BE2C (cell line): ENCODE measurements at places on chromosomes 16 and 17.

GRCh38 chr17:62641153-62641552 lies 13.7 kb downstream of the MRC2 start:
- DNase-seq, result no peak

DNA sequence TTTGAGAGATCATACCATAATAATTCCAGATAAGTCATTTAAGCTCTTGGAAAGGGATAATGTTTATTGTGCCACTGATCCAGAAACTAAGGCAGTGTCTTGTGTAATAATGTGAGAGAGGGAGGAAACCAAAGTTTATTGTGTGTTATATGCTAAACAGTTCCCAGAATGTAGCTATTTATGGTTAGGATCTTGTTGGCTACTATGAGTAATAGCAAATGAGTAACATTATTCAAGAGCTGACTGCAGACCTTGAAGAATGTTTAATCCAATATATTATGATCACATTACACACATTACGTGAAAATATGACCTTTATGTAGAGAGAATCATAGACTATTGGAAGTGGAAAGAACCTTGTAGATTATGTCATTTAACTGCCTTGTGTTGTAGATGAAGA lies 139.5 kb downstream of the BCAS3 start:
- no peak for DNase-seq

GRCh38 chr16:58293449-58293848 lies 1.4 kb downstream of the PRSS54 start:
- no peak for DNase-seq

GRCh38 chr17:28295677-28296578 lies 23.1 kb upstream of the TMEM97 start:
- DNase-seq, result no peak

DNA sequence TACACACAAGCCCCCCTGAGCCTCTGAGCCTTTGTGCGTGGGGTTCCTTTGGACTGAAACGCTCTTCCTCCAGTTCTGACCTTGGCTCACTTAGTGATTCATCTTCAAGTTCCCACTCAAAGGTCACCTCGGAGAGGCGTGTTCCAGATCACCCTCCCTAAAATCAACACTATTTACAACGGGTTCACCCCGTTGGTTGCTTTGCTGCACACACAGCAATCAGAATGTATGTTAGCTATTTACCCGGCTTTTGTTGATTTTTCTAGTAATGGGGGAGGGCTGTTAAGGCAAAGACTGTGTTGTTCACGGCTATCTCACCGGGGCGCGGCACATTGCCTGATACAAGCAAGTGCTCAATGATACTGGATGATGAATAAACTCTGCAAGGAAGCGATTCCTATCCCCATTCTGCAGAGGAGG lies 977 bp downstream of the NAGPA start:
- DNase-seq, result no peak

DNA sequence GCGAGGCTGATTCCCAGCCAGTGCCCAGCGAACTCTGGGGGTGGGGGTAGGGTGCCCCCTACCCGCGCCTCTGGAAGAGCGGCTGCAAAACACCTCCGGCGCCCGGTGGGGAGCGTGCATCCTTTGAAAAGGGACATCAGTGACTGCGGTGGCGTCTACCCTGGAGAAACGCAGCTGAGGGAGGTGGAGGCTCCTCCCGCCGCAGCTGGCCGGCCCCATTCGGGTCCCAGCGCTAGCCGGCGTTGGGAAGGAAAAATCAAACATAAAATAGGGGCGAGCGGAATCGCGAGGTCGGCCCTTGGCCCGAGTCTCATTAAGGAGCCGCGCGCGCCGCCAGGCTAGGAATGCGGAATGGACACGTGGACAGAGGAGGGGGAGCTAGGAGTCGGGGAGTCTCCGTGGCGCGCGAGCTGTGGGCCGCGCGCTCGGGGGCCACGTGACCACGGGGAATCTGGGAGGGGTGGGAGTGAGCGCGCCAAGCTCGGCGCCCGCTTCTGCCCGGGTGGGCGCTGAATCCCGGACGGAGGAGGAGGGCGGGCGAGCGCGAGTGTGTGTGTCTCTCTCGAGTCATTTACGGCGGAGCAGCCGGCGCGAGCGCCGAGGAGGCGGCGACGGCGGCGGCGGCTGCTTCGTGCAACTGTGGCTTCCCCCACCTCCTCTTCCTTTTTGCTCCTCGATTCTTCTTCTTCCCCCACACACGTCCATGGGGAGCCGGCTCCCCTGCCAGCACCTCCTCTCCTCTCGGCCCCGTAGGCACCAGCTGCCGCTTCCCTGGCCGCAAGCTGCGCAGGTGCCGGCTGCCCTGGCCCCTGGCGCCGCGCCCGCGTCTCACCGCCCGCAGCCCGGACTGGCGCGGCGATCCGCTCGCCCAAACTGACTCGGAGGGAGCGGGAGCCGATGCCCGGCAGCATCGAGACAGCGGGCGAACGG lies at the start of gene TMEM132E:
Gene TMEM132E (plus strand): TSS at position 566 of the 930 bp plus-strand sequence. CDS start 1,495 bp downstream, outside the sequence.
- DNase-seq, result peak; percentile 52

DNA sequence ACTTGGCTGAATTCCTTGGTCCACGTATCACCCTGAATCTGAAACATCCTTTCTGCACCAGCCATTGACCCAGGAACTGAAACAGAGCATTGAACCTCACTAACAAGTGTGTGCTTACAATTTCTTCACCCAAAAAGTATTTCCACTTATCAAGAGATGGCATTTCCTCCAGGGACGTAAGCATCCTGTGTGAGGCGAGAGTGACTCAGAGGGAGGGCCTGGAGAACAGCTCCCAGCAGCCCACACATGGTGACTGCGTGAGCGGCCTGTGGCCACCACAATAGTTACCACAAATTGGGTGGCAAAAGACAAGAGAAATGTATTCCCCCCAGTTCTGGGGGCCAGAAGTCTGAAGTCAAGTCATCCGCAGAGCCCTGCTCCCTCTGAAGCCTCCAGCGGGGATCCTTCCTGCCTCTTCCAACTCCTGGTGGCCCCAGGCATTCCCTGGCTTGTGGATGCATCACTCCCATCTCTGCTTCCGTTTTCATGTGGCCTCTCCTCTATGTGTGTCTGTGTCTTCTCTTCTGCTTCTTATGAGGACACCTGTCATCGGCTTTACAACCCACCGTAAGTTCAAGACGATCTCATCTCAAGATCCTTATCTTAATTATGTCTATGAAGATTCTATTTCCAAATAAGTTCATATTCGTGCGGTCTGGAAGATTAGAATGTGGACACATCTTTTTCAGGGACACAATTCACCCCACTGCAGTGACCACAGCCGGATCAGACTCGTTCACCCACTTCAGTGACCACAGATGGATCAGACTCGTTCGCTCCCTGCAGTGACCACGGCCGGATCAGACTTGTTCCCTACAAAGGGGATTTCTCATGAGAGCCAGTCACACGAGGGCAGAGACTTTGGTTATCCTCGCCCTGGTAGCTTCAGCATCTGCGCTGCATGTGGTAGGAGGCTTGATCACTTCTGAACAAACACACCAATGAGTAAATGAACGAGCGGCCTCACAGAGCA lies 122.6 kb upstream of the FOXF1 start:
- DNase-seq, result no peak

DNA sequence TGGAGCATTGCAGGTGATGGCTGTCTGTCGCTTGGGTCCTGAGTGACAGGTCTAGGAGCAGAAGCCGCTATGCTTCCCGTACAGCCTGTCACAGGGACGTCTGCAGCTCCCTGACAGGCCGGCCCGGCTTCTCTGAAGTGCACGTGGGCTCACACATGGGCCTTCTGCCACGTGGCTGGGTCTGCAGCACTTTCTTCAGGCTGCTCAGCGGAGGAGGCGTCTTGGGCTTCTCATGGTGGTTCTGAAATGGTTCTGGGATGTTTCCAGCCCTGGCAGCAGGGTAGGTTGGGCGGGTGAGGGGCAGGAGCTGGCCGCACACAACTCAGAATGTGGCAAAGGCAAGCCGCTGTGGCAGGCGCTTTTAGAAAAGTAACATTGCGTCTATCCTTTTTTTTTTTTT lies 80.3 kb upstream of the ZNF750 start:
- DNase-seq, result no peak

DNA sequence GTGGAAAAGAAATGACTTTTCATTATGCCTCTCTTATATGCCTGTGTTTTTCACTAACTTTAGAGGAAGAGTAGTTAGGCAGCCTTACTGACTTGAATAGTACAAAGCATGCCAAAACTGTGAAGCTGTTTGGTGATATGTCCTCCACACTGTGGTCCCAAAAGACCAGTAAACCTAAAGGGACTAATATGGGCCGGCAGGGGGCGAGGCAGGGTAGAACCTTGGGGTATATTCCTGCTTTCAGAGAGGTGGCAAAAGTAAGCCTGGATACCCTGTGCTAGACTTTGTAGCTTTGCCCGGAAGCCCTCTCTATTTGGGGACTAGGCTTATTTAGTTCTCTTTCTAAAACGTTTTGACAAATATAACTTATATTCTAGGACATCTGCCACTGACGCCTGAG lies 36.5 kb upstream of the VWA3A start:
- DNase-seq, result peak; percentile 21

DNA sequence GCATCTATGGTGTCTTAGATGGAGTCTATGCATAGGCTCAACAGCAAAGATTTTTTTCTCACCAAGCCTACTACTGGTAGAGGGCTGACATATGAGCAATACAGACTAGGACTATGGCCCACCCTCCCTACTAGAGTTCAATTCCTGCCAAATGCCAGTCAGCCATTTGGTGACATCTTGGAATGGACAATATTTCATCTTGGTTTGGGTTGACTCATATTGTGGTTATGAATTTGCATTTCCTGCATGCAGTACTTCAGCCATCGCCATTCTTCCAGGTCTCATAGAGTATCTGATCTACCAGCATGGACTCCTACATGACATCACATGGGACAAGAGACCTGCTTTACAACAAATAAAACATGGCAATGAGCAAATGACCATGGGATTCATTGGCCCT lies 778.1 kb upstream of the SOX9 start:
- DNase-seq, result no peak

DNA sequence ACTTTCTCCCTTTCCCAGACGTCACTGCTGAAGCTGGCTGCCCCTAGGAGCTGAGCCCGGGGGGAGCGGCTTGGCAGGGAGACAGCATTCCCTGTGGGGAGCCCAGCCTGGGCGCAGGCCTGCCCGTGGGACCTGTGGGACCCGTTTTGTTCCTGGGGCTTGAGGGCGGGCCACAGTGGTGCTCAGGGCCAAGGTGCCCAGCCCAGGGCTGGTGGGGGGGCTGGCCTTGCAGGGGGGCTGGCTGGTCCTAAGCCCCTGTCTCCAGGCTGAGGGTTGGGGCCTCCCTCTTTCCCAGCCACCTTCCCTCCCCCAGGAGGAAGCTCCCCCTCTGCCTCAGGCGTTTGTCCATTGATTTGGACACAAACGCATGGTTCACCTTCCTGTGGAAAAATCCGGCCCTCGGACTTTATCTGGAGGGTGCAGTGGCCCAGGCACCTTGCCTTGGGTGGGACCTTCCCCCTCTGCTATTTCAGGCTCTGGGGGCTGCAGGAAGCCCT lies 4.4 kb downstream of the NHERF2 start:
- DNase-seq, result no peak

- DNase-seq, result no peak
Measured at GRCh38 chr17:8005357-8005756, 2.9 kb downstream of the GUCY2D start.

GRCh38 chr17:44081681-44082080 lies 11.1 kb downstream of the G6PC3 start:
- DNase-seq, result no peak

- no peak for DNase-seq
Measured at GRCh38 chr16:21023509-21024202, 123.1 kb downstream of the LYRM1 start.

DNA sequence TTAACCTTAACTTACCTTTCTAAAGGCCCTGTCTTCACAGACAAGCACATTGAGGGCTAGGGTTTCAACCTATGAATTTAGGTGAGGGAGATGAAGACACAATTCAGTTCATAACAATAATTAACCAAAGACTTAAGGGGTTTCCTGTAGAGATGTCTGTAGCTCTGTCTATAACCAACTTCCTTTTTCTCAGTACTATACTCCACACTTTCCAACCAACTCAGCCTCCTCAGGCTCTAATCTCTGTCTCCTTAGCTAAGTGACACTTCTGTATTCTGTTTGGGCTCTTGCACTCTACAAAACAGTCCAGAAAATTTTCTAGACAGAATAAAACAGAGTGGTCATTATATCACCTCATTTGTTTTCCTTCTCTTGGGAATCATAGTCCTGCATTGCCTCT lies 25.8 kb downstream of the CAPNS2 start:
- no peak for DNase-seq

- no peak for DNase-seq
Measured at GRCh38 chr16:3727806-3728381, 10.6 kb upstream of the TRAP1 start.

DNA sequence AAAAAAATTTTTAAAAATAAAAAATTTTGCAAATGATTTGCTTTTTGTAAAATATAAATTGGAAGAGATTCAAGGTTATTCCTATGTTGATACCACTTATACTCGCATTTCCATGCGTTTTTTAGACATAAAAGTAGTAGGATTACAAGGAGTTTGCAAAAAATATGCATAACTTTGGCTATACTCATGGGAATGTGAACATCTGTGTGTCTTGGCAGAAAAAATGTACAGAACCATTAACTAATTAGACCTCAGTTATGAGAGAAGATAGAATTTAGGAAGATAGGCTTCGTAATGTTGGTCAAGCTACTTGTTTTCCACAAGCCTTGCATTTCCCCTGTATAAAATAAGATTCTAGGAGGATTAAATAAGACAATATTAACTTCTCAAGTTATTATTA lies 61.1 kb upstream of the VPS4A start:
- DNase-seq, result no peak

- DNase-seq, result no peak
Measured at GRCh38 chr16:58443783-58444182, 51.5 kb downstream of the GINS3 start.

- no peak for DNase-seq
Measured at GRCh38 chr17:16419929-16420271, 4.5 kb downstream of the TRPV2 start.

GRCh38 chr17:73304971-73305812 lies 6.6 kb downstream of the CDC42EP4 start:
- peak; percentile 75 for DNase-seq

- no peak for DNase-seq
Measured at GRCh38 chr17:69812240-69812837, 262.7 kb upstream of the KCNJ16 start.
